ENCODE measurements at places on chromosomes 3 and 15.

- no peak overlapping the region for H3K4me3 ChIP-seq
- DNase-seq = no peak
- no peak overlapping the region for H3K27ac ChIP-seq
- no peaks in the 10 kb centered on the region for H3K4me1 ChIP-seq
These were observed 188.5 kb upstream of the SLC24A5 start for GRCh38 chr15:47932261-47932660.

DNA sequence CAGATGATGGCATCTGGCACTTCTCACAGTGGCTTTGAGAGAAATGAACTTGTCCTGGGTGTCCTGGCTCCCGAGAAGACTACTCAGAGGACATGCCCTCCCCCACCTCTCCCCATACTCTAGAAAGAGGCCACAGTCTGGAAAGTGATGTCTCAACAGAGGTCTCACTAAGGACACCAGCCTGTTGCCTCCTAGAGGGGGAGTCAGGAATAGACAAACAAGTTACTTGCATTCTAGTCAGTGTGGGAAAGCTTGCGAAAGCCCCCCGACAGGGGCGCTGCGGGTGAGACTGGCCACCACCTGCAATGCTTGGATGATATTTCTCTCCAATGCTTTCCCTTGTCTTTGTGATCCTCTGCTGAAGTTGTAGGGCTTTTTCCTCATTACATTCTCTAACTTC lies 17.2 kb downstream of the B4GALT4 start:
- H3K27me3 ChIP-seq = no peaks in the 10 kb centered on the region
- H3K36me3 ChIP-seq = peaks cover 33% of the 10 kb centered on the region
- no peak overlapping the region for H3K4me3 ChIP-seq
- no peak for DNase-seq
- no peak overlapping the region for H3K27ac ChIP-seq
- peaks cover 12% of the 10 kb centered on the region for H3K4me1 ChIP-seq

DNA sequence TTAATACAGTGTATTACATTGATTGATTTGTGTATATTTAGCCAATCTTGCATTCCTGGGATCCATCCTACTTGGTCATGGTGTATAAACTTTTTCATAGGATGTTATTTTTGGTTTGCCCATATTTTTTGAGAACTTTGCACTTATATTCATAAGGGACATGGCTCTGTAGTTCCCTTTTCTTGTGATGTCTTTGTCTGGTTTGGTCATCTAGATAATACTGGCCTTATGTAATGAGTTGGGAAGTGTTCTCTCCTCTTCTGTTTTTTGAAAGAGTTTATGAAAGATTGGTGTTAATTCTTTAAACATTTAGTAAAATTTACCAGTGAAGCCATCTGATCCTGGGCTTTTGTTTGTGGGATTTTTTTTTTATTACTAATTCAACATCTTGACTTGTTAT lies 9.6 kb downstream of the CHST13 start:
- no peak for DNase-seq
- no peak overlapping the region for H3K4me3 ChIP-seq
- H3K27ac ChIP-seq = no peak overlapping the region
- H3K4me1 ChIP-seq = no peaks in the 10 kb centered on the region
- no peaks in the 10 kb centered on the region for H3K36me3 ChIP-seq

DNA sequence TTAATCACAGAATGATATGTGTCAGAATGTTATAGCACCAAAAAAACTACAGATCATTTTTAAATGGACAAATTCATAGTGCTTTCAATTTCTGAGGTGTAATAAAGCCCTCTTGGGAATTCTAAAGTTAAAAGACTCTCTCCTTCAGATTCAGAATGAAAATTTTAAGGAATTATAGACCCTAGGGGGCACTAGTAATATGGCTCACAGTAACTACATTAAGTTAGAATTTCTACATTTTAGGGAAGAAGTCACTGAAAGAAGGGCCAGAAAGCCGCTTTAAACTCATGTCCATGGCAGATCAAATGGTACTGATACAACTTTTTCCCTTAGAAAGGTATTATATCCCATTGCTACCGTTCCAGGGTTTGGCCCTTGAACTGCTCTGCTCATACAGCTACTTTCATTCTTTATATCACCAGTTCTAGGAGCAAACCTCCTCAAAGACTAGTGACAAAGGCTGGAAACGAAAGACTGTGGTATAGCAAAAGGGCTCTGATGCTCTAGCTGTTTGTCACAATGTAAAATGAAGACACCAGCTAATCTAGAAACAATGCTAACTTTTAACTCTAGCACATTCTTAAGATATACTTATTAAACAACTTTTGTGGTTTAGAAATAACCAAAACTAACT lies 18.1 kb downstream of the DAZL start:
- H3K4me3 ChIP-seq = no peak overlapping the region
- no peaks in the 10 kb centered on the region for H3K36me3 ChIP-seq
- peaks cover 5% of the 10 kb centered on the region for H3K27me3 ChIP-seq
- DNase-seq = no peak
- H3K4me1 ChIP-seq = peaks cover 13% of the 10 kb centered on the region

- no peaks in the 10 kb centered on the region for H3K4me1 ChIP-seq
- no peaks in the 10 kb centered on the region for H3K36me3 ChIP-seq
- H3K4me3 ChIP-seq = no peak overlapping the region
- no peaks in the 10 kb centered on the region for H3K27me3 ChIP-seq
These were observed 492.6 kb downstream of the GABRG3 start for GRCh38 chr15:27463525-27464088.

DNA sequence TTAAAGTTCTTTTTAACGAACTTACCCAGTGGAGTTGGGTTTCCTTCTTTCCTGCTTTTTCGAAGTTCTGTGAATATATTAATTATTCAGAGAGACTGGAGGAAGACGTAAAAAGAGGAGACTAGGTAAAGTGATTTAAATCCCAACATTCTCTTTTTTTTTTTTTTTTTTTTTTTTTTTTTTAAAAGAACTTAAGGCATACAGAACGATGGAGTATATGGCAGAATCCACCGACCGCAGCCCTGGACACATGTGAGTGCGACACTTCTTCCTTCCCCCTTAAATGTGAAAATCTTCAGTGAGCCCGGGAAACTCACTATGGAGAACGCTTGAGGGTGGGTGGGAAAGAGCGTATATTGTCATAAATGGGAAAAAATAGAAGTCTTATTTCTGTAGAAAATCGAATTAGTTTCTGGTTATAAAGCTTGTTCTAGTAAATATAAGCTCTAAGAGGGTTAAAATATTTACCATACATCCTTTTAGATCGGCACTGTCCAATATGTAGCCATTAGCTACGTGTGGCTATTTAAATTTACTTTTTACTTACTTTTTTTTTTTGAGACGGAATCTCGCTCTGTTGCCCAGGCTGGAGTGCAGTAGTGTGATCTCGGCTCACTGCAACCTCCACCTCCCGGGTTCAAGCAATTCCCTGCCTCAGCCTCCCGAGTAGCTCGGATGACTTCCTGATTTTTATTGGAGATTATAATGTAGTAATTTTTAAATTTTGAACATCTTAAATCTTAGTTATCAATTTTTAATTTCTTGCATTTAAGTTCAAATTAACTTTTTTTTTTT lies 892 bp downstream of the NMD3 start:
- H3K27me3 ChIP-seq = no peaks in the 10 kb centered on the region
- peak overlapping the region; percentile 87 for H3K4me3 ChIP-seq
- H3K4me1 ChIP-seq = peaks cover 36% of the 10 kb centered on the region
- peak overlapping the region; percentile 77 for H3K27ac ChIP-seq

DNA sequence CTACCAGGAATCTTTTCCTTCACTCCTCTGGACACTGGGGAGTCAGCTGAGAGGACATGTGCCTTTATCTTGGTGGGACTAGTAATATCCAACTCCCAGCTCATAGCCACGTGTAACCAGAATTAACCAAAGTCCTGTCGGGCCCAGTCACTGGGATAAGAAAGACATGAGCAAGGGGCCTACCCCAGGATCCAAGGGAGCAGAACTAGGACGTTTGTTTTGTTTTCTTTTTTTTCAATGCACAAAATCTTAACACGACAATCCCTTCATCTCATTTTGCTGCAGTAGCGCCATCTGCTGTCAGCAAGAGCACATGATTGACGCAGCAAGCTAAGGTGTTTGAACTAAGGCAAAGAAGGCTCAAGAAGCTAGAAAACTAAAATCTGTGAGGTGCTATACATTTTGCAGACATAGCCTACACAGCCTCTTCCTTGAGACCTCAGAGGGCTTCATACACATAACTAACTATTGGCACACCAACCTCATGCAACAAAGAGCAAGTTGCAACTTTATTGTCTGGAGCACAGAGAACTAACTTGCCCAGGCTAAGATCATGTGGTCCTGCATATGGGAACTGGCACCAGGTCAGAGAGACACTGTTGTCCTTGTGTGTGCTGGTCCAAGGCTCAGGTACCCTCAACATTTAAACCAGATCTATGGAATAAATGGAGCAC lies 43.6 kb downstream of the RLBP1 start:
- H3K36me3 ChIP-seq = peaks cover 29% of the 10 kb centered on the region
- H3K27me3 ChIP-seq = no peaks in the 10 kb centered on the region
- H3K27ac ChIP-seq = peak overlapping the region; percentile 95
- peaks cover 41% of the 10 kb centered on the region for H3K4me1 ChIP-seq

GRCh38 chr3:30628901-30629590 lies 22.6 kb downstream of the TGFBR2 start:
- H3K4me1 ChIP-seq = peaks cover 99% of the 10 kb centered on the region
- no peaks in the 10 kb centered on the region for H3K27me3 ChIP-seq
- DNase-seq = no peak

DNA sequence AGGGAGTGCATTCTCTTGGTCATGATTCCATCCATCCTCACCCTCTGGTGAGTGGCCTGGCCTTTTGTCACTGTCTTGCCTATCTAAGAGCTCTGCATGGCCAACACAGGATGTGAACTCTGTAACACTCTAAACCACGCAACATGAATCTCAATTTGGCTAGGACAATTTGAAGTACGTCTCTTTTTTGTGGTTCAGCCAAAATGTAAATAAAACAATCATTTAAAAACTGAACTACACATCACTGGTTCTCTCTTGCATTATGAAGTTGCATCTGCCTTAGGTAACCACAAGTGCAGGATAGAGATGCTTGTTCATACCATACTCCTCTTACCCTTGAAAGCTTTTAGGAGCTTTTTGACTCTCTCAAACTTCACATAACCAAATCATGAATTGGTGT lies 27.3 kb downstream of the CCR3 start:
- no peak overlapping the region for H3K27ac ChIP-seq
- DNase-seq = no peak
- H3K4me1 ChIP-seq = peaks cover 15% of the 10 kb centered on the region
- no peak overlapping the region for H3K4me3 ChIP-seq

DNA sequence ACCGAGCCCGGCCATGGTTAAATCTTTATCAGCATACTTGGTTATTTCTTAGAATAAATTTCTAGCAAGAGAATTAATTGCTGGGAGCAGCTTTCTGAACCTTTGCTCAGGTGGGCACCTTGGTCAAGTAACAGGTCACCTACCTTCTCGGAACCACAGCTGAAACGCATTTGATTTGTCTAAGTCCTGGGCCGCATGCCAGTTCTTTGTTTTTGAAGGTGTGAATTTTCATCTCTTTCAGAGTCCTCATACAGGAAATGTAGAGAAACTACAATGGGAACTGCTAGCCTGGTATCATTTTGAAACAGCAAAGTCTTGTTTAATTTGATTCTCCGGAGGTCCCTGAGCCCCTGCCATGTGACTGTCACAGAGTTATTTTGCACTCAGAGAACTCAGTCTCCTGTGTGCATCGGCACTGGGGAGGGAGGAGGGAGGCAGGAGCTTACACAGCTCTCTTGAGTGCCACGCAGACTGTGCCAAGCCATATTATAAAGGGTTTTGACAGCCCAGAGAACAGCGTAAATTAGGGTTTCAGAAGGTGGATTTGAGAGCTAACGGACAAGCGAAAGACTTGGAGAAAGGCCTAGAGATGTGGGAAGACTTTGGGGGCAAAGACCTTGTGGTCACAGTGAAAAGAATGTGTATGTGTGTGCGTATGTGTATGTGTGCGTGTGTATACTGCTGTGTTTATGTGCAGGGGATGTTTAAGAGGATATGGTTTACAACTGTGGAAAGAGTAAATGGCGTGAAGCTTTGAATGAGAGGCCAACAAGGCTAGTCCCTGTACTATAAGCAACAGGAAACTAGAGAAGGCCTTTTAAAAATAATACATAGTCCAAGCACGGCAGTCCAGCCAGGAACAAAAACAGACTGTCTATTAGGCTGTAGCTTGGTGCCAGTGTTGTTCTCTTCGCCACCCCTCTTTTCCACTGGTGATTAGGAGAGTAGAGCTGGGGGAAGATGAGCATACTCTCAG lies 61.8 kb upstream of the ATP13A3 start:
- H3K27ac ChIP-seq = no peak overlapping the region
- H3K4me3 ChIP-seq = no peak overlapping the region
- peaks cover 2% of the 10 kb centered on the region for H3K36me3 ChIP-seq
- peaks cover 4% of the 10 kb centered on the region for H3K27me3 ChIP-seq

DNA sequence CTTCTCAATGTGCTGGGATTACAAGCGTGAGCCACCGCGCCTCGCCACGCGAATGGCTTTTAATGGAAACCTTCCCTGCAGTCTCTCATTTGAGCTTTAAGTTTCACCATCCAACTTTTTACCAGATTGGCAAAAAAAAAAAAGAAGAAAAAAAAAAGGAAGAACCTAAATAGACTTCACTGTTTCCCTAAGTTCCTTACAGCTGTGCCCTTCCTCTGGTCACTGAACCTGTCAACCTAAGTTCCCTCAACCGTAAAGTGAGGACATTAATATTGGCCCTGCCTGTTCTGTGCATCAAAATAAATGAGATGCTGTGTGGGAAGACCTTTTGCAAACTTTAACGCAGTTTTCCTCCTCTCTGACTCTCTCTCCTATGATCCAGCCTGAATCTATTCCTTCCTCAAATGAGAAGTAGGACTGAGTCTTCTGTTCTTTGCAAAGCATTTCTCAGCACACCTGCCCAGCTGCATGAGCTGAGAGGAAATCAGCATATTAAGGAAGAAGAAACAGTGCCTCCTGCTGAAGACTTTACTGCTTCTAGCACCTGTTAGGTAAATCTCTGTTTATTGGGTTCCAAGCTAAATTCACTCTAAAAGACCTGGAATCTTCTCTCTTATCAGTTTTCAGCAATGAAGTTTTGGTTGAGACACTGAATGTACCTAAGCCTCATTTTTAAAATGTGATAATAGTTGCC lies 99.6 kb upstream of the ETV5 start:
- H3K4me3 ChIP-seq = no peak overlapping the region
- H3K27ac ChIP-seq = no peak overlapping the region
- DNase-seq = no peak
- H3K27me3 ChIP-seq = peaks cover 3% of the 10 kb centered on the region

- no peaks in the 10 kb centered on the region for H3K36me3 ChIP-seq
- H3K4me3 ChIP-seq = no peak overlapping the region
- H3K27me3 ChIP-seq = peaks cover 5% of the 10 kb centered on the region
- peaks cover 1% of the 10 kb centered on the region for H3K4me1 ChIP-seq
- DNase-seq = no peak
These were observed 170.5 kb upstream of the LRIG1 start for GRCh38 chr3:66671291-66671690.

- peak overlapping the region; percentile 49 for H3K4me3 ChIP-seq
- peak overlapping the region; percentile 71 for H3K27ac ChIP-seq
- DNase-seq = peak; percentile 22
- H3K27me3 ChIP-seq = peaks cover 13% of the 10 kb centered on the region
- H3K4me1 ChIP-seq = peaks cover 28% of the 10 kb centered on the region
These were observed 52.8 kb downstream of the ATP8B4 start for GRCh38 chr15:50066202-50066601.
